ENCODE measurements at places on chromosomes 1 and 21.

DNA sequence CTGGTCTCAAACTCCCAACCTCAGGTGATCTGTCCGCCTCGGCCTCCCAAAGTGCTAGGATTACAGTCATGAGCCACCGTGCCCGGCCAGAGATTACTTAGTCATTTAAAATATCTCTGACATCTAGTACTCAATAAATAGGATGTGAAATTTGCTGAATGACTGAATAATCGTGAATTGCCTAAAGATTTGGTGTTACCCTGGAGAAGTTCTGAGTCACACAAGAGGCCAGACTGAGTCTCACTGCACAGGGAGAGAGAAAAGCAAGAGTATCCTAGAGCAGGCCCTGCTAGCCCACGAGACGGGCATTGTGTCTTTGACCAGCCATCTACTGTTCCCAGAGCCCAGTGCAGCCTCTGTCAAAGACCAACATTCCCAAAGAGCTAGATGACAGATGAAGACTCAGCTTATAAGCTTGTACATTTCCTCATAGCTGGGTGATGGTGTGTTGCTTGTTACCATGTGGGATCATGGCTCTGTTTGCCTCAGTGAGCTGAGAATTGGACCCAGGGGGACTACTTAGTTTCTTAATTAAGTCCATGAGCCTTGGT is 5.6 kb upstream of the EIF4G3 start:
- DNase-seq: no peak

GRCh38 chr1:10108134-10108663 is 75.4 kb downstream of the UBE4B start:
- DNase-seq: no peak

DNA sequence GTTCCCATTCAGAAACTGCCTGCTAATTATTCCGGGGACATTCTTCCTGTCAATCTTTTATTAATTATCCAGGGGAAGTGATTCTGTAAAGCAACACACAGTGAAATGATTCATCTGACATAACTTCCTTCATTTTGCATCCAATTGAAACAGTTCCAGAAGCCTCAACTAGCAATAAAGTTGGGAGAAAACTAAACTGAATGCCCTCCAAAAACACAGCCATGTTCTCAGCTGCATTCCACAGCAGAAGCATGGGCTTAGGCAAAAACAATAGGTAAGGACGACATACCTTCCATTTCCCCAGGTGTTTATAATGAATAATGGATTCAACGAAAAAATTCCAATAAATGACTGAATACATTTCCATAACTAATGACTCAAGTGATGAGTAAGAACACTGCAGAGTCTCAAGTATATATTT is 36.9 kb upstream of the TARBP1 start:
- DNase-seq: no peak

DNA sequence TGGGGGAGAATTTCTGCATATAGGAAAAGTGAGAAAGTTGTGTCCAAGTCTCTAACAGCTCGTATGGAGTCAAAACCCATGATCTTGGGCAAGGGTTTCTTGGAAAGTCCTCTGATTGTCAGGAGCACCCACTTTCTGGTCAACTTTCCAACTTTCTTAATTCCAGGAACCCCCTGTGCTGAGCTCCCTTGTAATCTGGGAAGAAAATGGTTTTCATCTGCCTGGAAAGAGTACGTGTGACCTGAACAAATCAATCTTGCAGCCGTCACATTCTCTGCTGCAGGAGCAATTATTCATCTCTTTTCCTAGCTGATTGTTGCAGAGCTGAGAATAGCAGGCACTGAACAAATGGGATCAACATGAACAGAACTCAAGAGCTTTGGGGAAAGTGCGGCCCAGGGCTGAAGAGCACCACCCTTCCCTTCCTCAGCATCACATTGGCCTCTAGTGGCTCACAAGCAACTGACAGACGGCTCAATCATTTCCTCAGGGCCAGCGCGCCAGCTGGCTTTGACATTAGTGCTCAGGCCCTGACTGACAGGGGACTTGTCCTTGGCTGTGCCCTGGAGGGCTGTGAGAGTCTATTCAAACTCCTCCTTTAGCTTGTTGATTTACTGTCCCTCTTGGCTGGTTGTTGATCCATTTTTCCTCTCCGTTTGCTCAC is 295.2 kb downstream of the HLX start:
- no peak for DNase-seq

DNA sequence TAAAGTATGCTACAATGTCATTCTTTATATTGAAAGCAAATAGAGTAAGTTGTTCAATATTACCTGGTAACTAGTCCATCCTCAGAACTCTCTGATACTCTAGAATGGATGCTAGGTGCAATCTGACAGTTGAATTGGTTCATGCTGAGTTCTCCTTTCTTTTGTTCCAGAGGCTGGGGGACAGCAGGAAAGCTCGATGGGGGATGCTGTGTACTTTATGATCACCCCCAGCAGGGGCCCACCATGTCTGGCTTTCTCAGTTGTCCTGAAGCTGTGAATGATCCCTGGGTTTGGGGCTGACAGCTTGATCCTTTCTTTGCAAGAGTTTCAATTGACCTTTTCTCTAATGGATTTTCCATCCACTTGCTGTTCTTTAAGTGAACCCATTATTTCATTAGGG is 22.5 kb downstream of the FMN2 start:
- no peak for DNase-seq

DNA sequence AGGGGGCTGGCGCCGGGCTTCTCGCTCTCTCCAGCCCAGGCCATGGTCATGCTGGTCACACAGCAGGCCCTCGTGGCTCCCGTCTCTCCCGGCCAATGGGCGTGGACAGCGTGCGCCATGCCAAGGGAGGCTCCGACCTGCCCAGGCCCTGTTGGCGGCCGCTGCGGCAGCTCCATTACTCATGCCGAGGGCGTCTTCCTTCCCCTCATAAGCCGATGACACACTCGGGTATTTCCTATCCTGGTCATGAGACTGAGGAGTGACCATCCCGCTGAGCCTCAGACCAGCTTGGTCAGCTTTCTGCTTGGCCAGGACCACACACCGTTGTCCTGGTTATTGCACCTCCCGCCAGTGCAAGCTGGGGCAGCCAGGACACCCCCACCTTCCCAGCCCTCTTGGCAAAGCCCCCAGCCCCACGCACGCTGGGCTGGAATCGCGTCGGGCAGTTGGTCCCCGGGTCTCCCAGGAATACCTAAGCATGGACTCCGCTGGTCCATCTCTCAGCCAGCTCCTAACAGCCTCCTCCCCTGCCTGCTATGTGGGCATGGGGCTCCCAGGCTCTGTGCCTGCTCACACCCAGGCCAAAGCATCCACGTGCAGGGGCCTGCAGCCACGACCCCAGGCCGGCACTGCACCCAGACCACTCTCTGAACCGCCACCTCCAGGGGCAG is 49.8 kb downstream of the ARHGEF16 start:
- DNase-seq: no peak

- no peak for DNase-seq
Observed at GRCh38 chr21:31875496-31876015, 2.7 kb downstream of the HUNK start.

DNA sequence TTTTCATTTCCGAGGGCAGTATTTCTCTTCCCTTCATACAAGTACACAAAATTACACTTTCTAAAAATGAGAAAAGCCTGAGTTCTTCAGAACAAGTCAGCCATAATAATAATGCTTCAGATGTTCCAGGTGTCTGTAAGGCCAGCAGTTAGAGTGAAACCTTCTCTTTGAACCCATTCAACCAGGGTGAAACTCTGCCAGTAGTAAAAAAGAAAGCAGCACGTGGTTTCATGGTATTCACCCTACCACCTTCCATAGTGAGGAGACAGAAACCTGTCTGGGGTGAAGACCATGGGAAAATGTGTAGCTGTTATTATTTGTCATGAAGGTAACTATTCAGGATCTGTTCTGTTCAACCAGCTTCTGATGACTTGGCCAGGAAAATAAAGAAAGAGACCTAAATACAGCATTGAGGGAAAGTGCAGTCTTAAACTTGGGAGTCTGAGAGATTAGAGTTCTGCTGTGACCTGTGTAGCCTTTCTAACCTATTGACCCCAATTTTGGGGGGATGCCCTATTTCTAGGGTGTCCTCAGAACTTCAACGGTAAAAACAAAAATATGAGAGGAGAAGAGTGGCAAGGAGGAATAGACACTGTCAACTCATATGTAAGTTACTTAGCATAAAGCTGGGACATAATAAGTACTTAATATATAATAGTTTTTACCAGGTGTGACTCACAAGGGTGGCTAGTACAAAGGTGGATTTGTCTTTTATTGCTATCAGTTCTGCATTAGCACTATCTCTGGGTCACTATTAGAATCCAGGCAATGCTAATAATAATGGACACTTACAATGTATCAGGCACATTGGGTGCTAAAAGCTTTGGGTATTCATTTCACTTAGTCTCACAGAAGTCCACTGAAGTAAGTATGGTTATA is 70.0 kb upstream of the TNFSF4 start:
- no peak for DNase-seq

- no peak for DNase-seq
Observed at GRCh38 chr1:10171105-10171767, 39.1 kb upstream of the KIF1B start.

GRCh38 chr21:41651406-41651805 is 115.4 kb downstream of the RIPK4 start:
- DNase-seq: no peak

GRCh38 chr1:235876402-235876841 is 9.7 kb upstream of the LYST start:
- DNase-seq: no peak

GRCh38 chr21:23951251-23951650 is 1656.0 kb downstream of the MRPL39 start:
- DNase-seq: no peak

DNA sequence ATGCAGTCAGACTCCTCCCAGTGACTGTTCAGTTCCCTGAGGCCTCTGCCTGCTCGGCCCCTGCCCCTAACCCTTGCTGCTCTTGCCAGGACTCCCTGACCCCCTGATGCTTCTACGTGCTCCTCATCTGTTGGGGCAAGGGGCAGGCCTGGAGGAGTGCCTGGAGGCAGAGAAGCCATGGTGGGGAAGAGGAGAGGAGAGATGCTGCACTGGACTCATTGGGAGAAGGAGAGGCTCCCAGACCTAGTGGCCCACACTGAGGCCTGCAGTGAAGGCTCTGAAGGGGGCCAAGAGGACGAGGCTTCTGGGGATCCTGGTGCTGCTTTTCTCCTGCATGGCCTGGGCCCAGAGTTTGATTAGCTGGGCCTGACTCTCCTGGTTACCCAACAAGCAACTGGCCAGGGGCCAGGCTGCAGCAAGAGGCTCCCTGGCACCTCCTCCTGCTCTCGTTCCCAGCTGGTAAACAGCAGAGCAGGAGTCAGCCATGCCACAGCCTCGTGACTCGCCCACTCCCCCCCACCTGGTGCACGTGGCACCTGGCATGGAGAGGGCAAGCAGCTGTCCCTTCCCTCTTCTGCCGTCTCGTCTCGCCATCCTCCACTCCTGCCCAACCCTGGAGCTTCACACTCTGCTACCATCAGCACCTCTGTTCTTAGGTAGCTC is 847 bp upstream of the RORC start:
- no peak for DNase-seq

GRCh38 chr1:221241592-221241991 is 362.3 kb downstream of the HLX start:
- DNase-seq: no peak

GRCh38 chr1:234607109-234608024 is 2.6 kb downstream of the IRF2BP2 start:
- DNase-seq: no peak

DNA sequence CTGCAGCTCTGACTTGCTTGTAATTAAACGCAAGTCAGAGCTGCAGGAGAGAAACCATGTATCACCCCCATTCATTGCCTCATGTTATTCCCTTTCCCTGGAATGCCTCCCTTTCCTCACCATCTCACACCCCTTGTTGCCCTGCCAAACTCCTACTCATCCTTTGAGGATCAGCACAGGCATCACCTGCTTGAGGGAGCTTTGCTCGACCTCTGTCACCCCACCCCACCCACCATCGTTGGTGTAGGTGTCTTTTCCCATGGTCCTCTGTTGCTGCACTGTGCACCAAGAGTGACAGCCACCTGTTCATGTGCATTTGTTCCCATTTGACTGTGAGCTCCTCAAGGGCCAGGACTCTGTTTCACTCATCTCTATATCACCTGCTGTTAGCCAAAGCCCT is 117.2 kb downstream of the PLPP3 start:
- DNase-seq: no peak

DNA sequence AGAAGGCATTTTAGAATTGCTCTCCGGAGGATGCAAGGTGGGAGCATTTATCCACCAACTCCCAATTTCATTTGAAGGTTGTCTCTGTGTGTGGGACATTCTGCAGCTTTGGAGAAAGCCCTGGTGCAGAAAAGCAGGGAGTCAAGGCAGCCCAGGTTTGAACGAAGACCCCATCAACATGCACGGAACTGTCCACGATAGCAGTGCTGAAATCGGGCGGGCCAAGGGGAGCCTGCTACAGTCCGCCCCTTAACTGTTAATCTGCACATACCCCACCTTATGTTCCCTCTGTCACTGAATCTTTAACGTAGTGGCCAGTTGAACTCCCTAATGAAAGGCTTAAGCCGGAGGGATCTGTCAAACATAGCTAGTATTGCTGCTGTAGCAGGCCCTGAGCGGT is 68.8 kb upstream of the C1orf174 start:
- DNase-seq: no peak

DNA sequence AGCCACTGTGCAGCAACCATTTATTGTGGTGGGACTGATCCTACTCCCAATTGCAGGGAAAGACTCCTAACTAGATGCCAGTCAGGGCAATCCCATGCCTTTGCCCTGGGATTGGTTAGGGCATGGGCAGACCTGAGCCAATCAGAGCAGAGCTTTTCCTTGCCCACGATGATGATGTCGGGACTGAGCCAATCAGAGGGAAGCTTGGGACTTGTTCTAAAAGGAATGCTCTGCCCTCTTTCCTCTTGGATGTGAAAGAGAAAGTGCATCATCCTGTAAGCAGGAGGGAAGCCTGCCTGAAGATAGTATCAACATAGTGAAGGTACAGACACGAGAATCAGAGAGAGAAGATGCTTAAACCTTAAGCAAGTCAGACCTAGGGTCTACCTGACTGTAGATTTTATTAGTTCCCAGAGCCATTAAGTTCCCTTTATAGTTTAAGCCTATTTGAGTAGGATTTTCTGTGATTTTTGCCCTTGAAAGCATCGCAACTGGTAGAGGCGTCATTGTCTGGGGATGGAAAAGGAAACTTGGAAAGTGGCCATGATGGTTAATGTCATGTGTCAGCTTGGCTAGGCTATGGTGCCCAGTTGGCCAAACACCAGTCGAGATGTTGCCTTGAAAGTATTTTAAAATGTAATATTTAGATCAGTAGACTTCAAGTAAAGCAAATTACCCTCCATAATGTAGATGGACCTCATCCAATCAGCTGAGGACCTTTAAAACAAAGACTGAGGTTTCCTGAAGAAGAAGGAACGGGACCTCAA is 19.9 kb downstream of the IRF2BP2 start:
- no peak for DNase-seq

- DNase-seq: peak; percentile 71
Observed at GRCh38 chr21:35226968-35227744, 178.1 kb upstream of the RUNX1 start.

- no peak for DNase-seq
Observed at GRCh38 chr1:94309216-94309615, 71.8 kb upstream of the ARHGAP29 start.

Data from germinal center (tissue), 1 donor.